ENCODE measurements at places on chromosomes 5 and 9.

GRCh38 chr5:148416921-148417320 is 33.2 kb downstream of the FBXO38 start:
- no peak for DNase-seq

GRCh38 chr5:64790210-64790609 is 21.5 kb downstream of the CWC27 start:
- no peak for DNase-seq

GRCh38 chr5:57102905-57103255 is 71.0 kb upstream of the GPBP1 start:
- no peak for DNase-seq

- DNase-seq: no peak
Observed at GRCh38 chr9:38234479-38235170, 157.9 kb upstream of the ALDH1B1 start.

DNA sequence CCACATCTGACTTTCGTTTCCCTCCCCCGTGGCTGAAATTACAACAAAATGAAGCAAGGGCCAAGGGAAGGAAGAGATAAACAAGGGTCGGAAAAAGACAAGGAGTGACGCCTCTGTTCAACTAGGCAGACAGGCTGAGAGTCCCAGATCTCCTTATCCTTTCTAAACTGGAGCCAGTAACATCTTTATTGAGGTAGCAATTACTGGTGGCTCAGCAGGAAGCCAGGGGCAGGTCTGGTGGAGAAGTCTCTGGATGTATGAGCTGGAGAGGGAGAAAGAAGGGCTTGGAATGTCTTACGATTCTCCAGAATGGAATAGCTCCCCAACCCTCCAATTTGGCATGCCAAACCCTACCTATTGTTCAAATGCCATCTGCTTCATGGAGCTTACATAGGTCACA is 190.8 kb upstream of the BRINP1 start:
- no peak for DNase-seq

DNA sequence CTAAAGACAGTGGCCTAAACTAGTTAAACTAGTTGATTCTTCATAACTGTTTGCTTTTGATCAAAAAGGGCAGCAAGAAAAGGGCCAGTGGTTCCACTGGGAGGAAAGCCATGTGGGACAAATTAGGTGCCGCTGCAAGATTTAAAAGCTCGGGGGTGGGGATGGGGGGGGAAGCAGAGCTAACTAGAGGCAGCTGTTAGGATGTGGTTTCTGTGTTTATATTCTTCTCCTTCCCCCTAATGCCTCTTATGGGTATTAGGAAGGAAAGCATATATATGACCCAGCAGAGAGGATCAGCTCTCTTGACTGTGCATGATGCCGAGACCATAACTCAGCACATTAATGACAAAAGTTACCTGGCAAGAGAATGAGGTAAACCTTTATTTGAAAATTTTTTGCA is 65.7 kb downstream of the EFNA5 start:
- no peak for DNase-seq

DNA sequence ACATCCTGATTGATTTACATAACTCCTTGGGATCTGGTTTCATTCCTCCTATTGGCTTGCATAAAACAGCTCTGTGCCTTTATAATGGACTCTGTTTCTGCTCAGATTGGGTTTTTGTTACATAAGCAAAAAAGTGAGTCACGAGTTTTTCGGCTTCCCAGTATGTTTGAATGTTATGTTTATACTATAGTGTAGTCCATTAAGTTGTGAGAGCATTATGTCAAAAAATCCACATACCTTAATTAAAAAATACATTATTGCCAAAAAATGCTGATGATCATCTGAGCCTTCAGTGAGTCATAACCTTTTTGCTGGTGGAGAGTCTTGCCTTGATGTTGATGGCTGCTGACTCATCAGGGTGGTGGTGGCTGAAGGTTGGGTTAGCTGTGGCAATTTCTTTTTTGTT is 144.6 kb downstream of the CCDC171 start:
- DNase-seq: no peak

GRCh38 chr5:66538531-66538930 is 57.7 kb upstream of the MAST4 start:
- DNase-seq: no peak
